Stimulated activated CD8-positive, alpha-beta memory T cell treated with anti-CD3 and anti-CD28 coated beads, Interleukin-2, amount 100 ng/mL, for 1 hour (primary cell): ENCODE measurements at places on chromosomes 3 and 15.
A peak's percentile ranks its signal among the peaks of the same experiment; 100 is the strongest.

- DNase-seq: no peak
Measured at GRCh38 chr15:62109982-62110851, 43.4 kb downstream of the C2CD4A start.

DNA sequence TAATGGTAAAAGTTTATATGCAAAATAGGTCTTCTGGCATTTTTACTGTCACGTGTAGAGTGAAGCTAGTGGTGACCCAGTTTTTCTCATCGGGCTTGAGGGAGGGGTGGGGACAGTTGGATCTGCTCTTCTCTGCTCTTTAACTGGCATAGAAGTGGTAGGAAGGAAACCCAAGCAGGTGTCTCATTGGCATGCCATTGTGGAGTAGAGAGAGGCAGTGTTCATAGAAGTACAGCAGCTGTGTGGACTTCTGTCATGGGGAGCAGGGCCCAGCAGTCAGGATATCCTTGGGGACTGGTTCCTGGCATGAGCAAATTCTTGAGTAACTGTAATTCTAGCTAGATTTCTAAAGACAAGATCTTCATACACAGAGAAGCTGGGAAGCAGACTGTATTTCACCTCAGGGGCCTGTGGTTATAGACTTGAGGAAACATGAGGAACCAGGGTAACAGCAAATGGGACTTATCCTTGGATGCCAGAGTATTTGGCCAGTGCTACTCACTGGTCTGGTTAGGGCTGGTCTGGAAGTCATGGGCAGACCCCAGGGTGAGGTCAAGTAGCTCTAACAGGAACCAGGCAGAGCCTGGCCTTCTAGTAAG is 42.9 kb downstream of the CDIN1 start:
- DNase-seq: no peak

- DNase-seq: no peak
Measured at GRCh38 chr15:84985158-84985557, 3.5 kb downstream of the PDE8A start.

- DNase-seq: no peak
Measured at GRCh38 chr15:36571301-36571700, 8.1 kb upstream of the CDIN1 start.

GRCh38 chr15:68829068-68829467 is 8.4 kb upstream of the ANP32A start:
- no peak for DNase-seq

GRCh38 chr15:41892621-41893421 is 1.0 kb downstream of the SPTBN5 start:
- no peak for DNase-seq

- DNase-seq: no peak
Measured at GRCh38 chr3:35639254-35640186, at the start of gene ARPP21. ARPP21 (plus strand) TSS chr3:35639525; CDS start chr3:35681752, 42,227 bp downstream.

GRCh38 chr3:67017211-67017610 is 19.1 kb downstream of the KBTBD8 start:
- no peak for DNase-seq

DNA sequence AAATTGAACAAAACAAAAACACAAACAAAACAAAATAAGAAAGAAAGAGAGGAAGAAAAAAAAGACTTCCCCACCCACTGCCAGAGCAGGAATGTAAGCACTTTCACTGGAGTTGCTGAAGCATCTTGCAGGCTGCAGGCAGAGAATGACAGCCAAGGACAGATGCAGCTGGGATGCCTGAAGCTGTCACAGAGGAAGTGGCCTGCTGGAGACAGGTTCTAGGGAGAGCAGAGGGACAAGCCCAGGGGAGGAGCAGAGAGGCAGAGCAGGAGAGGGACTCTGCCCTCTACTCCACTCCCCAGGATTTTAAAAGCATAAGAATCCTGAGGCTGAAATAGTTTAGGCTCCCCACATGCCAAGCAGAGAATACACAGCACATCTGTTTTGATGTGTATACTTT is 326.2 kb downstream of the TUSC7 start:
- no peak for DNase-seq

GRCh38 chr3:103614719-103615118 is 1179.9 kb downstream of the ZPLD1 start:
- DNase-seq: no peak

DNA sequence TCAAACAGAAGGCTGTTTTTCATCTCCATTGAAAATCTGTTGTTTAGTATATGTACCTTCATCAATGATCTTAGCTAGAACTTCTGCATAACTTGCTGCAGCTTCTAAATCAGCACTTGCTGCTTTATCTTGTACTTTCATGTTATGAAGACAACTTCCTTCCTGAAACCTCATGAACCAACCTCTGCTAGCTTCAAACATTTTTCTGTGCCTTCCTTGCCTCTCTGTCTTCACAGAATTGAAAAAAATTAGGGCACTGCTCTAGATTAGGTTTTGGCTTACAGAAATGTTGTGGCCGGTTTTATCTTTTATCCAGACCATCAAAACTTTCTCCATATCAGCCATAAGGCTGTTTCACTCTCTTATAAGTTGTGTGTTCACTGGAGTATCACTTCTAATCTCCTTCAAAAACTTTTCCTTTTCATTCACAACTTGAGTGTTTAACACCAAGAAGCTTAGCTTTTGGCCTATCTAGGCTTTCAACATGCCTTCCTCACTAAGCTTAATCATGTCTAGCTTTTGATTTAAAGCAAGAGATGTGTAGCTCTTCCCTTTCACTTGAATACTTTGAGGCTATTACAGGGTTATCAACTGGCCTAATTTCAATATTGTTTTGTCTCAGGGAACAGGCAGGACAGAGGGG is 78.6 kb downstream of the IGSF11 start:
- no peak for DNase-seq

DNA sequence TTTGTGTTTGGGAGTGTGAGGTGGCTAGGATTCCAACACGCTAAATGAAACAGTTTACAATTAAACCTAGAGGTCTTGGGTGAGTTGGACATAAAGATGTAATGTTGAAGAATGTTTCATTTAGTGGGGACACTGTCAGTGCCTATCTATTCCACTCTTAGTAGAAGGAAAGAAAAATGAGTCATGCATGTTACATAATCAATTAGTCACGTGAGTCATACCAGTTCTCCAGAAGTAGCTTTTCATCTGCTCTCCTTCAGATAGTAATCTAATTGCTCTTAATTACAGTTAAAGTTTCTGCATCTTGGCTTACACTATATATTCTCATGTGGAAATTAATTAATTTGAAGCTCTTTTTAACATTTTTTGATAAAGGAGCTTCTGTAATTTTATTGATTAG is 115.7 kb upstream of the P2RY1 start:
- no peak for DNase-seq

- no peak for DNase-seq
Measured at GRCh38 chr3:53773021-53773436, 73.2 kb downstream of the CHDH start.

- DNase-seq: peak; percentile 2
Measured at GRCh38 chr15:66472176-66472999, 25.2 kb downstream of the SNAPC5 start.

GRCh38 chr15:89077750-89078149 is 10.5 kb upstream of the ABHD2 start:
- no peak for DNase-seq

DNA sequence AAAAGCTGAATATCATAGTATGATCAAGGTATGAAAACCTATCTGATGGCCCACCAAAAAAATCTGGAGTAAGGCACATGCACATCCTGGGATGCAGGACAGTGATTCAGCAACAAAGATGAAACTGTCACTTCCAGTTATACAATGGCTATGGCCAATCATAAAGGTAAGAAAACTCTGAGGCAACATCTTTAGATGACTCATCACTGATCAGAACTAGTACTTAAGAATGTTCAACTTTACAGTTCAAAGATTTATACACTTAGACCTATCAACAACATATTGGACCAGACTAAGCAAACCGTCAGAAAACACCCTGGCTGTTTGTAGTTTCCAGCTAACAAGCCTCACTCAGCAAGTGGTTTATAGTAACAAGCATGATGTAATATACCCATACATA is 21.3 kb upstream of the PLCH1 start:
- DNase-seq: no peak

- no peak for DNase-seq
Measured at GRCh38 chr3:167978486-167978885, 117.2 kb downstream of the GOLIM4 start.

DNA sequence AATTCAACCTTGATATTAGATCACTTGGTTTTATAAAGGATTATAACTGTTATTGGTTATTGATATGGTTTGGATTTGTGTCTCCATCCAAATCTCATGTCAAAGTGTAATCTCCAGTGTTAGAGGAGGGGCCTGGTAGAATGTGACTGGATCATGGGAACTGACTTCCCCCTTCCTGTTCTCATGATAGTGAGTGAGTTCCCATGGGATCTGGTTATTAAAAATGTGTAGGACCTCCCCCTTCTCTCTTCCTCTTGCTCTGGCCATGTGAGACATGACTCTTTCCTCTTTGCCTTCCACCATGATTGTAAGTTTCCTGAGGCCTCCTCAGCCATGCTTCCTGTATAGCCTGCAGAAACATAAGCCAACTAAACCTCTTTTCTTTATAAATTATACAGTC is 136.0 kb upstream of the UBE2E2 start:
- DNase-seq: no peak

- DNase-seq: no peak
Measured at GRCh38 chr3:159128628-159129027, 326.8 kb downstream of the MFSD1 start.

DNA sequence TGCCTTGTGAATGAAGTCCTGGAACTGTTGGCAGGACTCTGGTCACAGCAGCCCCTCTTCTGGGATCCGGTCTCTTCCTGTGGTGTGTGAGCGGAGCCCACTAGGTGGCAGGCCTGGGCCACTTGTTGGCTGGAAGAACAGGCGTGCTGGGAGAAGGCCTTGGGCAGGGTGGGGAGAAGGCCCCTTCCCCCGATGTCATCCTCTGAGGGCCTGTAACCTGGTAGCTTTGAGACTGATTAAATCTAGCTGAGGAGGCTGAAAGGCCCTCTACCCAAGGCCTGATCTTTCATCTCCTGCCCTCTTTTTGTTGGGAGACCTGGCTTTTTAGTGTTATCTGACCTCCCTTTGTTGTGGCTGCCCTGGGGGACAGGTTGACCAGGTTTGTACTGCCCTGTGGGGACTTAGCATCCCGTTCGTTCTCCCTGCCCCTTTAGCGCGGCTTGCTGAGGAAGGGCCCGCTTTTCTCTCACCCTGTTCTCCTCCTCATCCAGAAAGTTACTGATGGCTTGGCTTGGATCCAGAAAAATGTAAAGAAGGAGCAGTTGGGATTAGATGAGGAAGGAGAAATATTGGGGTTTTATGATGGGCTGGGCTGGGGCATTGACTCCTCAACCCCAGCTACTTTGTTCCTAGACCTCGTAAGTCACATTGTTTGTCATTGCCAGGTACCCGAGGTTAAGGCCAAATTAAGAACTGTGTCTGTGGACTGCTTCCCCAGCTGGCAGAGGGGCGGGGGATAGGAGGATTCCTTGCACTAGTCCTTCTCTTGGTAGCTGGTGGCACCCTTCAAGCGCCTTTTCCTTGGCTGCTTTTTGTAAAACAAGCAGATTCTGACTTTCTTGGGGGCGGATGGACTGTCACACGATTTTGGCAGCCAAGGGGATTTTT is 48.5 kb downstream of the CHCHD6 start:
- no peak for DNase-seq

GRCh38 chr15:100704281-100705055 is 102.1 kb downstream of the ASB7 start:
- DNase-seq: no peak

GRCh38 chr3:114213292-114213626 is 24.1 kb downstream of the ZNF80 start:
- DNase-seq: no peak

DNA sequence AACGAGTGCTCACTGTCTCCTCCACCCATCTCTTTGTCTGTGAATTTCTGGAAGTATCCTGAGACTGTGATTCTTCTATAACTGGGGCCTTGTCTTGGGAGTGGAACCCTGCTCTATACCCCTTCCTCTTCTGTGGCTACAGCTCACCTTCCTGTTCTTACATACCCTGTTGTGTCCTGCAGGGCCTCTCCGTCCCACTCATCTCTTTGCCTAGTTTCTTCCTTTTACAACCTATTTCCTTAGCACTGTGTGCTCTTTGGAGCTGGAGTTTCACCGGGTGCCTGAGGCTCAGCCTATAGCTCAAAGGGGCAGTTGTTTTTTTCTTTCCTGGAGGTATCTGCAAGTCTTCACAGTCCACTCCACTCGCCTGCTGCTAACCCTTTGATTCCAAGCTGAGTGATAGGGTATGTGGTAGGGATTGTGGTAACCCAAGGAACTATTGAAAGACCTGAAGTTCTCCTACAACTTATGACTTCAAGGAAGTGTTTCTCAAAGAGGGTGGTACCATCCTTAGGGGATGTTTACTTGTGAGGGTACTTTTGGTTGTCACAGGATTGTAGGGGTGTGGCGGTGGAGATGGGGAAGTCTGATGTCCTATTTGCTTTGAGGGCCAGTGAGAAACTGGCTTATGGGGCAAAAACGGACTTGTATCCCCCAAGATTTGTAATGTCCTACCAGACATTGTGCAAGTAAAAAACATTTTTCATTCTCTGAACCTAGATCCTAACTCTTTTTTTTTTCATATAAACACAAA is 66.6 kb upstream of the ARL8B start:
- no peak for DNase-seq

GRCh38 chr15:100109486-100110035 is 232.2 kb downstream of the ADAMTS17 start:
- no peak for DNase-seq

- no peak for DNase-seq
Measured at GRCh38 chr15:78149805-78150751, 916 bp downstream of the IDH3A start.

GRCh38 chr15:59556380-59556779 is 55.2 kb upstream of the GCNT3 start:
- no peak for DNase-seq

- DNase-seq: no peak
Measured at GRCh38 chr3:14462738-14463137, 60.3 kb downstream of the SLC6A6 start.

DNA sequence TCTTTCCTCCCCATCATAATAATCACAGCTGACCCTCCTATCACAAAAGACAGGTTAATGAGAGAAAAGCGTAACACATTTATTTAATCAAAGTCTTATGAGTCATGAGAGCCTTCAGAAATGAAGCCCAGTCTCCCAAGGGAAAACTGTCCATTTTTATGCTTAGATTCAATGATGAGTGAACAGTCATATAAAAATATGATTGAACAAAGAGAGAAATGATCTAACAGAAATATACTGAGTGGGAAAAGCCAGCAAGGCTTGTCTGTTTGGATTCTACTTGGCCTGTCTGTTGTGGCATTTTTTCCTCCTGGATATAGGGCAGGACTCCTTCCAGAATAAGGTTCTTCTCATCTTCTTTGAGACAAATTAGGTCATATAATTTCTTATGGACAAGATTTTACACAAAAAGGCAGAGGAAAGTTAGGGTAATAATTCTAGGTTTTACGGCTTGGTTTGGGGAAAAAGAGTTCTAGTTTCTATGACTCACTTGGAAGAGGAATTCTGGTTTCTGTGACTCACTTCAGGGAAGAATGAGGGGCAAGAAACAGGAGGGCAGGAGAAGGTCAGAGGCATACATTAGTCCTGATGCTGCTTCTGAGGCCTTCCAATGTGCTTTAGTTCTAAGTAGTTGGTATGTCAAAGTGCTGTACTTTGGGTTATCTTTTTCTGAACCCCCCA is 534.2 kb downstream of the ZIC1 start:
- DNase-seq: no peak
